Tibial artery (tissue), 4 donors: ENCODE measurements at places on chromosomes 13 and 19.

DNA sequence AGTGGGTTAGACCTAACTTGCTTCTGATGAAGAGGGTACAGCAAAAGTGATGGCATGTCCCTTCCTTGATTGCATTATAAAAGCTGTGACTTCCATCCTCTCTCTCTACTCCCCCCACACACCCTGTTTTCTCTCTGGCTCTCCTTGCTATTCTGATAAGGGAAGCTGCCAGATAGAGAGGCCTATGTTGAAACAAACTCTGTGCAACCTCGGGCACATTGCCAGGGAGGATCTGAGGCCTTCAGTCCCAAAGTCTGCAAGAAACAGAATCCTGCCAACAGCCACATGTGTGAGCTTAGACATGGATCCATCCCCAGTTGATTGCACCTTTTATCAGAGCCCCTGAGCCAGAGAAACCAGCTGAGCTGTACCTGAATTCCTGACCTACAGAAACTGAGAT, 44.8 kb upstream of the ARGLU1 start:
- DNase-seq: no peak
- H3K36me3 ChIP-seq: no peaks in the 10 kb centered on the region
- H3K4me3 ChIP-seq: no peak overlapping the region
- no peaks in the 10 kb centered on the region for H3K27me3 ChIP-seq

- no peaks in the 10 kb centered on the region for H3K4me1 ChIP-seq
- H3K36me3 ChIP-seq: no peaks in the 10 kb centered on the region
- no peak overlapping the region for H3K4me3 ChIP-seq
Observed at GRCh38 chr13:46656786-46657185, 103.8 kb downstream of the LRCH1 start.

GRCh38 chr13:97069050-97069815, 75.0 kb upstream of the OXGR1 start:
- H3K4me3 ChIP-seq: no peak overlapping the region
- no peak for DNase-seq
- H3K36me3 ChIP-seq: no peaks in the 10 kb centered on the region
- peaks cover 2% of the 10 kb centered on the region for H3K27me3 ChIP-seq
- no peak overlapping the region for H3K27ac ChIP-seq
- H3K4me1 ChIP-seq: no peaks in the 10 kb centered on the region

- H3K27ac ChIP-seq: no peak overlapping the region
- peaks cover 18% of the 10 kb centered on the region for H3K4me1 ChIP-seq
- DNase-seq: no peak
- H3K4me3 ChIP-seq: no peak overlapping the region
- H3K36me3 ChIP-seq: peaks cover 46% of the 10 kb centered on the region
- H3K27me3 ChIP-seq: no peaks in the 10 kb centered on the region
Observed at GRCh38 chr13:33105387-33106005, 89.3 kb downstream of the KL start.

DNA sequence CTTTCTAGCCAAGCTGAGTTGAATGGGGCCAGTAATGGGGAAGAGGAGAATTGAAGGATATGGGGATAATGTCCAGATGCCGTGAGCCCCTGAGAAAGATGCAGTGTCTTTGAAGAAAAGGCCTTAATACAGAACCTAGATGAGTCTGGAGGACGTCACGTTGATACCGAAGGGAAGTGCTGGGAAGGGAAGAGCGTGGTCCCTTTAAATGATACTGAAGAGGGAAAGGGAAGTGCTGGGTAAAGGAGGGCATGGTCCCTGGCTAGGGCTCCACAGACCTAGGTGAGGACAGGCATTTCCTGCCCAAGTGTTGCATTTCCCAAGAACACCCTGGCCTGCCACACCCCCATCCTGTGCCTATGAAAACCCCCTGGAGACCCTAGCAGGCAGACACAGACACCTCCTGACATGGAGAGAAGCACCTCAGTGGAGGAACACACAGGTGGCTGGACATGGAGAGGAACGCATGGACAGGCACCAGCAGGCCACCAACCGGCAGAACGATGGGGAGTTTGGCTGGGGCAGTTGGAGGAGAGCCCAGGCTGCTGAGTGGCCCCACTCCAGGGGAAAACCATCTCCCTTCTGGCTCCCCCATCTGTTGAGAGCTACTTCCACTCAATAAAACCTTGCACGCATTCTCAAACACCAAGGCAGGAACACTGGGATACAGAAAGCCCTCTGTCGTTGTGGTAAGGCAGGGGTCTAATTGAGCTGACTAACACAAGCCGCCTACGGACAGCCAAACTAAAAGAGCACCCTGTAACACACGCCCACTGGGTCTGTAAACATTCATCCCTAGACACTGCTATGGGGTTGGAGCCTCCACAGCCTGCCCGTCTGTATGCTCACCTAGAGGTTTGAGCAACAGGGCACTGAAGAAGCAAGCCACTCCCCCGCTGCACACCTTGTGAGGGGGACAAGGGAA, 34.9 kb upstream of the POMP start:
- no peak for DNase-seq
- H3K36me3 ChIP-seq: no peaks in the 10 kb centered on the region
- H3K27me3 ChIP-seq: no peaks in the 10 kb centered on the region
- H3K4me3 ChIP-seq: no peak overlapping the region
- no peaks in the 10 kb centered on the region for H3K4me1 ChIP-seq

GRCh38 chr13:26989957-26990713, 181.5 kb downstream of the USP12 start:
- no peak for DNase-seq
- no peaks in the 10 kb centered on the region for H3K27me3 ChIP-seq
- H3K4me3 ChIP-seq: no peak overlapping the region
- H3K4me1 ChIP-seq: peaks cover 11% of the 10 kb centered on the region
- no peak overlapping the region for H3K27ac ChIP-seq
- no peaks in the 10 kb centered on the region for H3K36me3 ChIP-seq

DNA sequence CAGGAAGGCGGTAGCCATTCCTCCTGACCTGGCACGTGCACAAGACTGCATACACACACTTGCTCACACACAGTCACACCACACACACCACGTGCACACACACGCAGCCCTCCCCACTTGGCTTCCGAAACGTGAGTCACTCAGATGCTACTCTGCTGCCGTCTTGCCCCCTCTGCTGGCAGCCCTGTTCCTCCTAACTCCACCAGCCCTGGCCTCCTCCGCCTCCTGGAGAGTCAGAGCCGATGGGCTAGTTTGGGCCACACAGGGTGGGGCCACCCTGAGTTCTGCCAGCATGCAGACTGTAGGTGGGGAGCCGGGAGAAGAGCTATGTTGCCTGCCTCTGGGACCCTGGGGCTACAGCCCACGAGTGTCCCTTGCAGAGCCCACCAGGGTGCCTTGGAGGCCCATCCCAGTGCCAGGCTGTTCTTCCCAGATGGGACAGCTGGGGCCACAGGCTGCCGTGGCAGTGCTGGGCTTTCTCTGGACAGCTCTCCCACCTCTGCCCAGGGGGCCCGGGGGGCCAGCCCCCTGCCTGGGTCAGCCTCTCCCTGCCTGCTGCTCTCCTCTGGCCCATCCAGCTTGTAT, 12.1 kb downstream of the PIN1 start:
- no peaks in the 10 kb centered on the region for H3K27me3 ChIP-seq
- H3K36me3 ChIP-seq: peaks cover 98% of the 10 kb centered on the region
- no peak overlapping the region for H3K4me3 ChIP-seq
- no peaks in the 10 kb centered on the region for H3K4me1 ChIP-seq

DNA sequence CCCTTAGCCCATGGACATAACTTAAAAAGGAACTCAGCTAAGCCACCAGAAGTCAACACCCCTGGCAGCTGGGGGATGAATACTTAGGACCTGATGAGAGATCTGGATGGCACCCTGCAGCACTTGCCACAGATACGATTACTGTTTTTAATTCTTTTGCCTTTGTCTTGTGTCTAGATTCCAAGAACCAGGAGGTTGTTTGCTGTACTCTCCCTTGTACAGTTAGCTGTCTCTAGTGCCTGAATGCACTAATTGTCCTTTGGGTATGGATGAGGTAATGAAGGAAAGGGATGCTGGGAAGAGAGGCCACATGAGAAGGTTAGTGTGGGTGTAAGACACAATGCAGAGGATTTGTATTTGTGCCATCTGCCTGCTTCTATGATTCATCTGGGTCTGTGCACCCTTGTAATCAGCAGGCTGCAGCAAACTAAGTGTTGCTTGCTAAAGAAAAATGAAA, 385.8 kb downstream of the KCNRG start:
- H3K4me1 ChIP-seq: no peaks in the 10 kb centered on the region
- no peak overlapping the region for H3K27ac ChIP-seq
- no peak for DNase-seq
- H3K4me3 ChIP-seq: no peak overlapping the region
- H3K36me3 ChIP-seq: no peaks in the 10 kb centered on the region
- H3K27me3 ChIP-seq: no peaks in the 10 kb centered on the region

- H3K36me3 ChIP-seq: no peaks in the 10 kb centered on the region
- no peak overlapping the region for H3K4me3 ChIP-seq
- H3K4me1 ChIP-seq: no peaks in the 10 kb centered on the region
Observed at GRCh38 chr13:76950101-76950500, 1.8 kb downstream of the ACOD1 start.

DNA sequence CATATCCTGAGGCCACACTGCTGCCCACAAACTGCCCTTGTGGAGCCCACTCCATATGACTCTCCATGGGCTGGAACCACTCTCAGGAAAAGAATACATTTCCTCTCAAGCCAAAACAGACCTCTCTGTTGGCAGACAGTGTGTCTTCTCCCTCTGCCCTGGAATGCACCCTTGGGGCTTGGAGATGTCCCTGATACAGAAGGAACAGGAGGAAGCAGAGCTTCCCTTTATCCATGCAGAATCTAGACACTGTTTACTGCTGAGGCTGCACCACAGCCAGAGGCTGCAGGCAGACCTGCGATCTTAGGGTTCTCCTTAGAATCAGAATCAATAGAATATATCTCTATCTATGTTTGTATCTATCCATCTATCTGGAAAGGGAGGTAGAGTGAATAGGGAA, 26.8 kb upstream of the CYP4F8 start:
- no peaks in the 10 kb centered on the region for H3K4me1 ChIP-seq
- H3K27me3 ChIP-seq: peaks cover 34% of the 10 kb centered on the region
- H3K4me3 ChIP-seq: no peak overlapping the region
- no peaks in the 10 kb centered on the region for H3K36me3 ChIP-seq
- DNase-seq: no peak

- no peak for DNase-seq
- H3K27me3 ChIP-seq: no peaks in the 10 kb centered on the region
- no peaks in the 10 kb centered on the region for H3K4me1 ChIP-seq
- no peaks in the 10 kb centered on the region for H3K36me3 ChIP-seq
Observed at GRCh38 chr13:80870186-80870585, 529.3 kb upstream of the SPRY2 start.

- no peaks in the 10 kb centered on the region for H3K36me3 ChIP-seq
- peaks cover 2% of the 10 kb centered on the region for H3K27me3 ChIP-seq
- no peaks in the 10 kb centered on the region for H3K4me1 ChIP-seq
- H3K4me3 ChIP-seq: no peak overlapping the region
Observed at GRCh38 chr13:21997726-21998125, 326.9 kb downstream of the FGF9 start.

GRCh38 chr13:103255587-103256301, 189.5 kb upstream of the SLC10A2 start:
- no peaks in the 10 kb centered on the region for H3K27me3 ChIP-seq
- no peak overlapping the region for H3K27ac ChIP-seq
- no peaks in the 10 kb centered on the region for H3K36me3 ChIP-seq
- no peak overlapping the region for H3K4me3 ChIP-seq

DNA sequence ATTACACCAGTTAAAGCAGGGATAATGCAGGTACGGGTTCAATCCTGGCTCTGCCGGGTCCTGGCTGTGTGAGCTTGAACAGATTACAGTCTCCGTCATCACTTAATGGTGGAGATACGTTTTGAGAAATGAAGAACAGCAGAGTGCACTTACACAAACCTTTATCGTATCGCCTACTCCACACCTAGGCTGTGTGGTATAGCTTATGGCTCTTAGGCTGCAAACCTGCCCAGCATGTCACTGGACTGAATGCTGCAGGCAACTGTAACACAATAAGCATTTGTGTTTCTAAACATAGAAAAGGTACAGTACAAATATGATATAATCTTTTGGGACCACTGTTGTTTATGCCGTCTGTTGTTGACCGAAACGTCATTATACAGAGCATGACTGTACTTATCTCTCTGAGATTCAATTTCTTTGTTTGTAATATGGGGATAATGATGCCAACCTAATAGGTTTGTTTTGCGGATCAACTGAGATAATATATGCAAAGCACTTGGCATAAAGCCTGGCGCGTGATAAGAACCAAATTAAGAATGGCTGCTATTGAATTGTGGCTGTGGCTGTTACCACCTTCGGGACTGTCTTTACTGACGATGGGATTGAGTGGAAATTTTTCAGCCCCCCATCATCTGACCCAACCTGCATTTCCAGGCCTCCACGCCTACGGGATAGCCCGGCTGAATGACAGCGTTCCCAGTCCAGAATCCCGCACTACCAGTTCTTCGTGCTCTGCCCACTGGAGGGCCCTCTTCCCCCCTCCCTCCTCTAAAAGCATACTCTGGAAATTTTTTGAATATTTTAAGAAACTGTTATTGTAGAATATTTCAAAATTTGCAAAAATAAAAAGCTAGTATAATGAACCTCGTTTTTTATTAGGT, 11.2 kb downstream of the KRTDAP start:
- H3K4me1 ChIP-seq: no peaks in the 10 kb centered on the region
- no peaks in the 10 kb centered on the region for H3K27me3 ChIP-seq
- DNase-seq: no peak
- no peak overlapping the region for H3K4me3 ChIP-seq
